A549 (cell line): ENCODE measurements at places on chromosomes 3 and 15.
A peak's percentile ranks its signal among the peaks of the same experiment; 100 is the strongest.

DNA sequence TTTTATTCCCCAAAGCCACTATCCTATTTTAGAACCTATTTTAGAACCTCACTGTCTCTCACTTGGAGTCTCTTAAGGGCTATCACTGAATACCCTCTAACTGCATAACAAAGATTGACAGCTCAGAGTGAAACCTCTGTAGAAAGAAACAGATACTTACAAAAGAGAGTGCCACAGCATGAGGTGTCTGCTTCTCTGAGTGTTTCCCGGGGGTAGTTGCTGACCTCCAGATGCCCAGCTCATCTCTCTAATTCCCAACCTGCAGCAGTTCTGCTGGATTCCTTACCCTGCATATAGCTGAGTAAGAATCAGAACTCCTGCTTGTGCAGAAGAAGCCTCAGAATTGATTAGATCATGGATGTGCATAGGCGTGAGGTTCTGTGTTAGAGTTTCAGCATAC lies 34.5 kb downstream of the P3H2 start:
- DNase-seq, result no peak

DNA sequence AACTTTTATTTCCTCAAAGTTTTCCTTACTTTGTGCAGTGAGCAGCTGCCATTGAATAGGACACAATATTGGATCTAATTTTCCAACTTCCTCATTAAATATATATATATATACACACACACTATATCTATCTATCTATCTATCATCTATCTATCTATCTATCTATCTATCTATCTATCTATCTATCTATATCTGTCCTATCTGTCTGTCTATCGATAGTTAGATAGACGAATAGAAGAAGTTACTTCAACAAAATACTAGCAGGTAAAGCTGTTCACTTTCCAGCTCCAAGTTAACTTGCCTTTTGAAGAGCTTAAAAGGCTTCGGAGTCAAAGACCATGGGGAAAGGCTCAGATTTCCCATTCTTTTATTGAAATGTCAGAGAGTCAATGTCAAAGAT lies 3.6 kb upstream of the DLG1 start:
- DNase-seq, result no peak

GRCh38 chr15:55266547-55266946 lies 23.1 kb downstream of the RAB27A start:
- no peak for DNase-seq

GRCh38 chr3:186976837-186977750 lies 46.8 kb downstream of the ST6GAL1 start:
- DNase-seq, result no peak

DNA sequence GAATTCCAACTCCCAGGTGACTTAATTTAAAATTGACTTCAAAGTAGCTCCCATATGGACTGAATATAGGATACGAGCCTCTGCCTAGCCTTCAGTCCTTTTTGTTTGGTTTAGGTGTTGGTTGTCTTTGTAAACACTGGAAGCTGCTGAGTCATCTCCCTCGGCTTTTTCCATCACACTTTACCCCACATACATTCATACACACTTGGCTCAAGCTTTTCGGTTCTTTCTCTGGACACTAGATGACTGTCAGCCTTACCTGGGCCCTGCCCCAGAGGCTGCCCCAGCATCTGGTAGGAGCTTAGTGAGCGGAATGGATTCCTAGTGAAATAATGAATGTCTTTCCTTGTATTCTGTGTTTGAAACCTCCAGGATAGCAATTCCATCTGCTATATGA lies 201.5 kb upstream of the IL12A start:
- peak; percentile 65 for DNase-seq

GRCh38 chr3:78255403-78255802 lies 1215.5 kb downstream of the ROBO2 start:
- no peak for DNase-seq
